Spinal cord (tissue), 10 donors: ENCODE measurements at places on chromosomes 2 and 18. TPM values are rescaled to one million over a fixed set of nuclear protein-coding genes. Genes with fewer than 3 reads are reported as not detected.

GRCh38 chr2:20650393-20650876 lies 463 bp downstream of the HS1BP3 start:
- peak; percentile 90 for DNase-seq
- H3K36me3 ChIP-seq = peaks cover 18% of the 10 kb centered on the region
- H3K27me3 ChIP-seq = no peaks in the 10 kb centered on the region
- peaks cover 37% of the 10 kb centered on the region for H3K4me1 ChIP-seq
- no peak overlapping the region for H3K27ac ChIP-seq
- H3K4me3 ChIP-seq = peak overlapping the region; percentile 60

- H3K4me3 ChIP-seq = no peak overlapping the region
- no peaks in the 10 kb centered on the region for H3K4me1 ChIP-seq
- no peaks in the 10 kb centered on the region for H3K27me3 ChIP-seq
- H3K27ac ChIP-seq = no peak overlapping the region
- no peaks in the 10 kb centered on the region for H3K36me3 ChIP-seq
- no peak for DNase-seq
Observed at GRCh38 chr2:8234253-8234652, 447.6 kb upstream of the ID2 start.

Gene WDSUB1
- 10.4 TPM for total RNA-seq

Gene SNORC
- 4.6 TPM for total RNA-seq

Gene EVX2
- 0.59 TPM for total RNA-seq
